ENCODE measurements at places on chromosomes 2 and 18.
A peak's percentile ranks its signal among the peaks of the same experiment; 100 is the strongest.

DNA sequence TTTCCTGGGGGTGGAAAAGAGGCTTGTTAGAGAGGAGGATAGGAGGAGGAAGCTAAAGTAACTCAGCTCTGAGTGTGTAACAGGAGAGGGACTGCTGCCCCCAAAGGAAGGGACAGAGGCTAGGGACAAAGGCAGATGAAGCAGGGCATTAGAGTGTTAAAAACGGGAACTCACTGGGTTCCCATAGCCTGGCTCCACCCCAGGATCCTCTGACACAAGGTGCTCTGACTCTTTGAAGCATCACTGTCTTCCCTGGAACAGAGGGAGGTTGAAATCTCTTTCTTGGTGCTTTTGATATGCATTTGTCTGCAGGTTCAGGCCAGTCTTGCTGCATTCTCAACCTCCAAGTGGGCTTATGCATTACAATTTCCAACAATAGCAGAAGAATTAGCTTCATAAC lies 22.9 kb downstream of the IL36A start:
- no peak for DNase-seq

GRCh38 chr2:222105046-222105445 lies 193.8 kb downstream of the PAX3 start:
- DNase-seq: no peak

- no peak for DNase-seq
These were observed 501 bp downstream of the TNS1 start for GRCh38 chr2:218002143-218002844.

DNA sequence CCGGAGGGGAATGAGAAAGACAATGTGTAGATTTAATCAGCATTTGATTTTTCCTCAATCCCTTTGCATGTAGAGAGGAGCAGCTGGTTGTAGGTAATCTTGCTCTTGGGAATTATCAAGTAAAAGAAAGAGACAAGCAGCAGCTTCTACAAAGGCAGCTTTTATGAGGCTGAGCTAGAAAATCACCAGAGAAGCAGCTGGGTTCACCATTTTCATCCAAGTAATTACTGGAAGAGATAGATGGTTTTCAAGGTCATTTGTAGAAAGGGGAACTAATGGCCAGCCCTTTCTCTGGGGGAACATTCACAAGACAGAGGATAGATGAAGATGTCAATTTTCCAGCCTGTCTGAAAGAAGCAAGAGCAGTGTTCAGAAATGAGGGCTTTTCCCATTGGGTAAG lies 113.0 kb downstream of the RND3 start:
- no peak for DNase-seq

- no peak for DNase-seq
These were observed 58.1 kb downstream of the PAX3 start for GRCh38 chr2:222240676-222241049.

- DNase-seq: no peak
These were observed 21.0 kb downstream of the TCF7L1 start for GRCh38 chr2:85154048-85154753.

- no peak for DNase-seq
These were observed 919 bp upstream of the SCN2A start for GRCh38 chr2:165238295-165238694.

DNA sequence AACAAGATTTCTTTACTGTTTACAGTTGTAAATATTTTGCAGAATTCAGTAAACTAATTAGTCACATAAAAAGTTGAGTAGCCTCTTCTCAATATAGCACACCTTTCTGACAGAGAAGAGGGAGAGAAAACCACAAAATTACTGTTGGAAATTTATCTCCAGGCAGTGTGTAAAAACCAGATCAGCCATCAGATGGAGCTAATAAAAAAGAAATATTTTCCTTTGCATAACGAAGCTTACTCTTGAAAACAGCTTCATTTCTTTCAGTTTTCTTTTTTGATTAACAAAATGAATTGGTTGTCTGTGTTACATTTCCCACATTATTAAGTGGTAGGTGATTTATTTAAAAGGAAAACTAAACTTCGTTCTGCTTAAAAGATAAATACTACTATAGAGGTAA lies 259.3 kb upstream of the KCNJ3 start:
- no peak for DNase-seq

GRCh38 chr2:5070257-5070656 lies 621.9 kb upstream of the SOX11 start:
- DNase-seq: no peak

DNA sequence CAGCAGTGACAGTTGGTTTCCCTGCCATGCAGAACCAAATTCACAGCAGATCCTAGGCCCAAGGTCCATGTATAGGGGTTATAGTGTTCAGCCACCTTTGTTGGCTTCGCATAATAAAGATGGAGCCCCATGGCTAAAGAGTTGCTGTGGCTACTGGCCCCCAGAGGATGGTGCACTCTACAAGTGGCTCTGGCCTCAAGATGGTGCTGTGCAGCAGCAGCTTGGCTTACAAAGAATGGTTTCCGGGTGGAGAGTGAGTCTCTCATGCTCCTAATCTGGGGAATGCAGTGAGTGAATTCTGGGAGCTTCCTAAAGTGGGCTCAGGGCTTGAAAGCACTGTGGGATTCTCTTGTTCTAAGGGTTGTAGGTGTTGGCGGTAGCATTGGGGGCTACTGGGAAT lies 1199.7 kb downstream of the CNTNAP5 start:
- no peak for DNase-seq

DNA sequence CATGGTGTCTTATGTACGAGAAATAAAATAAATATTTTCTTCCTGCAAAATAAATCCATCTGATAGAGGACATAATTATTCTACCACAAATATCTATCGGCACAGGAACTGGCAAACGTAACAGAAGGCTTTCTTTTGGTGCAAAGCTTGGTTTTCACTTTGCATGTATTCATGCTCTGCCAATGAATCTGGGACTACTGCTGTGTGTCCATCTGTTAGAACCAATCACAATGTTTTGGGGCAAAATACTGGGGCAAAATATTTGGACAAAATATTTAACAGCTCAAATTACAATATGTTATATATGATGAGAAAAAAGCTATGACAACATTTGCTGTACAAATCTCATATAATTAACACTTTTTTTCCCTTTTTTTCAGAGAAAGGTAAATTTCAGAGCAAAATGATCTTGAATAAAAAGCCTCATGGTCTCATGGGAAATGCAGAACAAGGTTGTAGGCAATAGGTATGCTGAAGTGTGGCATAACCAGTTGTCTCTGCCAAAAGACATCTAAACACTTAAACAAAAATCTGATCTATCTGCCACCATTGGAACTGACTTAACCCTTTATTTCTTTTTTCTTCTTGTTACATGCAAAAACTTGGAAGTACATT lies 923.2 kb downstream of the CPS1 start:
- no peak for DNase-seq

- no peak for DNase-seq
These were observed 5.6 kb upstream of the SGPP2 start for GRCh38 chr2:222418739-222419138.

- peak; percentile 42 for DNase-seq
These were observed 55.4 kb upstream of the GLI2 start for GRCh38 chr2:120680136-120680761.

DNA sequence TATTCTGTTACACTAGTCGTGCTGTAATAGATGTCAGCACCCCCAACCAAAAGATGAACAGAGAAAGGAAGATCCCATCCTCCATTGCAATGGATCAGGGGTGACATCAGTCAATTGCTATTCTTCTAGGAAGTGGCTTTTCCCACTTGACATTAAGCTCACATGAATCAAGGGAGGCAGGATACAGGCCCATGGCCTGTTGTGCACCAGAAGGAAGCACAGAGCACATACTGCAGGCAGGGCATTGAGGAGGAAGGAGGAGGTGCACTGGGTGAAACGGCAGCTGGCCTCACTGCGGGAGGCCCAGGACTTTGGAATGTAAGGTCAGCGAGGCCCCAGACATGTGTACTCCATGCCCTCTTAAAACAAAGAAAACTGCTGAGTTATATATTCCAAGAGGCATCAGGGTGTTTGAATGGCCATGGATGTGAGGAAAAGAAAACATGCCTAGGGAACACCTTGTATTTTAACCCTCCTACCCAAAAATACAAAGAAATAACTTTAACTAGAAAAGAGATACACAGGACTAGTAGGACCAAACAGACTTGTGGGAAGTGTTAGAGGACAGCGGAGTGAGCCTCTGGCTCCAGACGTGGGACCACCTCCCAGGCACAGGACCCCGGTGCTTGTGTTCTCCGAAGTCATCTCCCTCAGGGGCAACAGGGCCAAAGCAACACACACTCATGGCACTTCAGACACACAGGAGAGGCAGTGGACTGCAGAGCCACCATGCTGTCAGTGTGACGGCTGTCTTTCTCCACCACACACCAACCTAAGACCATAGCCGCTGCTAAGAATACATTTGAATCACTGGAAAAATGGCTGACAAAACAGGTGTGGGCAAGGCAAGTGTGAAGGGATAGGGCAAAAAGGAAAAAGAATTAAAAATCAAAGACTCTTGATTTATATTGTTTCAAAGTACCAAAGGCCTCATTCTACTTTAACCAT lies 51.4 kb upstream of the RIOK3 start:
- no peak for DNase-seq

GRCh38 chr2:24579053-24579803 lies 88.2 kb downstream of the NCOA1 start:
- no peak for DNase-seq

DNA sequence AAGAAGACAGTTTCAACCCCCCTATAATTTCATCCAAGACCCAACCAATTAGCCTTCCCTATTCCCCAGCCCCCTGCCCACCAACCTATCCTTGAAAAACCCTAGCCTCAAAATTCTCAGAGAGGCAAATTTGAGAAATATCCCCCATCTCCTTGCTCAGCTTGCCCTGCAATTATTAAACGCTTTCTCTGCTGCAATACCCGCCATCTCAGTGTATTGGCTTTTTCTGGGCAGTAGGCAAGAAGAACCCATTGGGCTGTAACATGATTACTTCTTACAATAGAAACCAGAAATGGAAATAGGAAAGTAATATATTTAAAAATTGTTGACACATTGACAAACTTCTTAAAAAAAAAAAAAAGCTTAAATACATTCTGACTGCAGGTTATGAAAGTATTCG lies 140.6 kb upstream of the CCDC150 start:
- DNase-seq: no peak

DNA sequence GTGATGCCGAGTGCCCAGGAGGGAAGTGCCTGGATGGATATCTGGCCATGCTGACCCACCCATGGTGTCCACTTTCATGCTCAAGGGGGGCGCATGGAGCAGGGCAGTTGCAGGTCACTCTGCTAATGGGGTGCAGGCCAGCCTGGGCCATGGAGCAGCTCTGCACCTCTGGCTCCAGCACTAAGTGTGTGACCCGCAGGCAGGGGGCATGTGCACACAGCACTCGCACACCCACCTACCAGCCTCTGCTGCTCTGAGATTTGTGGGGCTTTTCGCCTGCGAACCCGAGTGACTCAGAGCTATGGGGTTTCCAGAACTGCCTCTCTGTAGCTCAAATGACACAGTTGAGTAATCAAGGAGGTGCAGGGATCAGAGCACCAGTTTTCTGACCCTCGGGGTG lies 66.2 kb downstream of the CYP26B1 start:
- no peak for DNase-seq

GRCh38 chr2:30807249-30807648 lies at the start of gene CAPN13:
Gene CAPN13, minus strand, starts transcription at chr2:30807446. Its CDS starts 20,121 bp downstream, at chr2:30787325.
- no peak for DNase-seq

- DNase-seq: no peak
These were observed 160.9 kb upstream of the COL3A1 start for GRCh38 chr2:188813315-188813714.

DNA sequence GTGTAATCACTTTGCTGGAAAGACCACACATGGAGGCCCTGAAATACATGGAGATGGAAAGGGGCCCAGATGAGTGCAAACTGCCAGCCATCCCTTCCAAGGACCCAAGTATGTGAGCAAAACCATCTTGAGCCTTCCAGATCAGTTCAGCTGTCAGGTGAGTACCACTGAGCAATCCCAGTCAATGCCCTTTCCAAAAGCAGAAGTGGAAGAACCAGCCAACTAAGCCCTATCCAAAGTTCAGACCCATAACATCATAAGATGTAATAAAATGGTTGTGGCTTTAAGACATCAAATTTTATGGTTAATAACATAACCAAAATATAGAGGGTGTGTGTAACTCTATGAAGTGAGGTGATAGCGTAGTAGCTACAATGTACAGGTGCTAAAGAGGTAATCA lies 88.5 kb downstream of the NXPH2 start:
- DNase-seq: no peak

Data from stimulated activated CD8-positive, alpha-beta memory T cell treated with anti-CD3 and anti-CD28 coated beads, Interleukin-4, amount 100 ng/mL, for 1 hour (primary cell).